Endodermal cell (in vitro differentiated cells): ENCODE measurements at places on chromosomes 3 and 15. TPM values are rescaled to one million over a fixed set of nuclear protein-coding genes. Genes with fewer than 3 reads are reported as not detected.

The TM4SF18 gene
- 0.62 and 0.84 TPM in 2 replicates for total RNA-seq

The SMAD6 gene
- total RNA-seq, result 150 to 223 TPM (median 213 TPM) in 3 replicates

The SPTBN5 gene
- 1.3 and 2.8 TPM in 2 replicates for total RNA-seq

The EXD1 gene
- total RNA-seq, result 0.26 TPM in 1 of 2 replicates, not detected in the other

The RETNLB gene
- not detected in 3 replicates for total RNA-seq
